ENCODE measurements at places on chromosomes 4 and X.

DNA sequence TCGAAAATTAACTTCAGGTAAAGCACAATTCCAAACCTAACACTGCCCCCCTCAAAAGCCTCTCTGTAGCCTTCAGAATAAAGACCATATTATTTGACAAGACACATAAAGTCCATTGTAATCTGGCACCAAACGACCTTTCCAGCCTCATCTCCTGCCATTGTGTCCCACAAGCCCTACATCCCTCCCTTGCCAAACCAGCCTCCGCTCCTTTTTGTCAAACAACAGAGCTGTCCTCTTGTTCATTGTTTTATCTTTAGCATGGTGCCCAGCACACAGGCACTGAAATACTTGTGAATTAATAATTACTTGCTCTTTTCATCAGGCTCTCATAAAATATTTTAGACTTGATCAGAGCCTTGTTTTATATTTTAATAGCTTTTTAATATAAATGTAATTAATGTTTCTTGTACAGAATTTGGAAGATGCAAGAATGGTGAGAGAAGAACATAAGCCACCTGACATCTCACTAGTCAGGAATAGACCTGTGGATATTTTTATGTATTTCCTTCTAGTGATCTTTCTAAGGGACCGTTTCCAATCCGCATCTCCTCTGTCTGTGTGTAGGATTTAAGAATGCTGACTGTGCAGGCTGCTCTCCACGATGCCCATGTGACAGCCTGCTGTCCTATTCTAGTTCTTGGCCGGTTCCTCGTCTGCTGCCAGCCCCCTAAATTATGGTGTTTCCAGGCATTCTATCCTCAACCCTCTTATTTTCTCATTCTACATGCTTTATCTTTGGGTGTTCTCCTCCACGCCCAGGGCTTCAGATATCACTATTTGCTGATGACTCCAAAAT lies 3.0 kb upstream of the IRF2 start:
- DNase-seq = no peak

- DNase-seq = peak; percentile 37
These were observed 198.1 kb upstream of the UGT8 start for GRCh38 chr4:114400531-114400930.

DNA sequence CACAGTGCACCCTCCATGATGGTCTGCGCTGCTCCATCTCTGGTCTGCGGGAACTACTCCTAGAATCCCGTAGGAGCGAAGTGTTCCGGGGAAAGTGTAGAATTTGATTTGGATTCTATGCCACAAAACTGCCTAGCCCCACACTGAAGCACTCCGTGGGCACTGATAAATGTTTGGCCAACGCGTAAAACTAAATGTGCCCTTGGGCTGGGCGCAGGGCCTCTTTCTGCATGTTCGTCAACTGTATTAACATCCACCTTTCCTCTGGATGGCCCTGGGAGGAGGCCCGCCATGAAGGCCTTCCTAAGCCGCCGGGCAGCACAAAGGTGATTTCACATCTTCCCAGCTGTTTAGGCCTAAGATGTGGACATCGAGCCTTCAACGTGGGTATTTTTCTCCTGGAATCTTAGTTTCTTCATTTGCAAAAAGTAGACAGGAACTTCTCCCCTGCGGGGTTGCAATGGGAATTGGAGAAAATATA lies 2.6 kb downstream of the MSX1 start:
- no peak for DNase-seq

DNA sequence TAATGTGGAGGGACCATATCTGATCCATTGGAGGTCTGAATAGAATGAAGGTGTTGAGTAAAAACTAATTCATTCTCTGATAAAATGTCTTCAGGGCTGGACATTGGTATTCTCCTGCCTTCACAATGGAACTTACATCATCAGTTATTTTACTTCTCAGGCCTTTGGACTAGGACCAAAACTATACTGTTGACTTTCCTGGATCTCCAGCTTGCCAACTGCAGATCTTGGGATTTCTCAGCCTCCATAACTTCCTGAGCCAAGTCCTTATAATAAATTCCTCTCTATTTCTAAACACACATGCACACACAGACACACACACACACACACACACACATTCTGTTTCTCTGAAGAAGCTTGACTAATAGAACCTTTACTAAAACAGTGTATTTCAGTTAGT lies 1858.6 kb upstream of the ADGRL3 start:
- DNase-seq = no peak

DNA sequence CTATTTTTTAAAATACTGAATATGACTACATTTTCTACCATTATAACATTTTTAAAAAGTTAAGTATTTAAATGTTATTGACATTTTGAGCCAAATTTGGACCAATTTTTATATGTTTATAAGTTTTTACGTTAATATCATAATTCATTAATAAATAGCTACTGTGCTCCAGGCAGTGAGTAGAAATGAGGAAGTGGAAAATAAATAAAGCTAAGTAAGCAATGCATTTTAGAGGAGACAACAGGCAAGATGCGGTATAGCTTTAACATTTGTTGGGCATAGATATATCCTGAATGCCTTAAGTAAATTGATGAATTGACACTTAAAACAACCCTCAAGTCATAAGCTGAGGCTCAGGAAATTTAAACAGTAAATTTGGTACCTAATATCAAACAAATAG lies 474.8 kb downstream of the PCDH10 start:
- no peak for DNase-seq

DNA sequence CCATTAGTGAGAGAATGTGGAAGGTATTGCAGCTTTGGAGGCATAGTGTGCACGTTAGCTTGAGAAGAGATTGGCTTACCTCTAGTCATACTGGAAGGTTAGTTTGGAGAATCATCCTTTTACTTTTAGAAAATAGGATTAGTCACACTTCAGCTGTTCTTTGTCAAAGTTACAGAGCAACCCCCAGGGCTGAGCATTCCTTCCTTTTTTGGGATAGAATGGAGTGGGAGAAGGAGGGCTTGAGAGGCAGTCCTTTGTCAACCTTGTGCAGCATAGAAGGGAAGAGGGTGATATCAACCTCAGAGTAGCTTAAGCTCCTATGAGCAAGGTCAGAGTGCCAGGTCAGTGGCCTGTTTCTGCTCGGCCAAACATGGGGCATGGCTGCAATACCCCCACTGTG lies 8.6 kb upstream of the MBNL3 start:
- DNase-seq = no peak

DNA sequence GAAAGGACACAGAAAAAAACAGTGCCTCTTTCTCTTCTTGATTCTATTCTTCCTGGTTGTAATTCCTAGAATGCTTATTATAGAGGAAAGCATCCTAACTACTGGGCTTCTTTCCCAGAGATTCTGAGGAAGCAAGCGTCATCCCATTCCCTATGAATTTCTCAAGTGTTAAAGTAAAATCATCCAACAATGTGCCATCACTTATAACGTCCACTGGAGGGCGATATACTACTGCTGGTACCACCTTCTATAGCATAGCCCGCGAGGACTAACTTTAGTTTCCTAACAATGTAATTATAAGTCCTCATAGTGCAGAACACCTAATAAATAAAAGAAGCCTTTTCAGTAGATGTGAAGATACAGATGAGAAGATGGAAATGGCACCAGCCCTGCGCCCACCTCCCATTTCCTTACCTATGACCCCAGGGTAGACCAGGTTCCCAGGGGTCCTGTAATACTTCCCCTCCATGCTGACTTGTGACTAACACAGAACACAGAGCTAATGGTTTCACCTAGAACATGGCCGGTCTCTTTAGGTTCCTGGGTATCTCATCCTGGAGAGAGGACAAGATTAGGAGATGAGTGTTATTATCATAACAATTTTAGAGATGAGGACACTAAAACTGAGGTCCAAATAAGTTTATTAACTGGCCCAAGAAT lies 4.2 kb downstream of the CENPVL3 start:
- DNase-seq = peak; percentile 8

GRCh38 chrX:331151-331824 lies 12.7 kb upstream of the GTPBP6 start:
- no peak for DNase-seq

GRCh38 chr4:138013625-138014024 lies 228.5 kb downstream of the SLC7A11 start:
- no peak for DNase-seq

GRCh38 chr4:105780176-105780575 lies 71.6 kb downstream of the GSTCD start:
- DNase-seq = no peak

GRCh38 chrX:52576474-52576873 lies 59.6 kb upstream of the XAGE1B start:
- no peak for DNase-seq

DNA sequence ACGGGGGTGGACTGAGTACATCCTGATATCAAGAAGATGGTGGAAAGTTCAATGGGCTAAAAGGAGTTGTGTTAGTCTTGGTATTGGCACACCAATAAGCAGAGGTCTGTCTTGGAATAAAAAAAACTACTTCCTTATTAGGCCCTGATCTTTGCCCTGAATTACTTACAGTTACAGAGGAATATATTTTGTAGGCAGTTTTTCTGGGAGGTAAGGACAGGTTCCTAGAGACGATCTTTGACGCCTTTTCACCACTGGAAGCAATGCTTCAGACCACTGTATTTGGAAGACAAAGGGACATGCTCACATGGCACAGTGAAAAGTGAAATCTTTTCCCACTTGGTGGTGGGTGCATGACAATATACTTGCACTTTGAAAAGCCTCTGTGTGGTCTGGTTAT lies 618 bp upstream of the XK start:
- DNase-seq = no peak

DNA sequence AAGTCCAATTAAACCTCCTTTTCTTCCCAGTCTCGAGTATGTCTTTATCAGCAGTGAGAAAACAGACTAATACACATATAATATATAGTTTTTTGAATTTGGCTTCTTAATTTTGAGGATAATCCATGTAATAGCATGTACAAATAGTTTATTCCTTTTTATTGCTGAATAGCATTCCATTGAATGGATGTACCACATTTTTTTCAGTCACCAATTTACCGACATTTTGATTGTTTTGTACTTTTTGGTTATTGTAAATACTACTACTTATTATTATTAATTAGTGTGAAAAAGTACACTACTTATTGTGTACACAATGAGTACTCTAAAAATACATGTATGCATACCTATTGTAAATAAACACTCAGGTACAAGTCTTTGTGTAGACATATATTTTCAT lies 42.3 kb upstream of the ANXA10 start:
- DNase-seq = no peak

- DNase-seq = no peak
These were observed 54.4 kb upstream of the HGFAC start for GRCh38 chr4:3387154-3387942.

GRCh38 chr4:26197018-26197779 lies 123.6 kb upstream of the RBPJ start:
- no peak for DNase-seq

- DNase-seq = no peak
These were observed 99.5 kb upstream of the PCDH7 start for GRCh38 chr4:30620711-30621110.

- no peak for DNase-seq
These were observed 2054.9 kb downstream of the PCDH7 start for GRCh38 chr4:32775049-32775448.

DNA sequence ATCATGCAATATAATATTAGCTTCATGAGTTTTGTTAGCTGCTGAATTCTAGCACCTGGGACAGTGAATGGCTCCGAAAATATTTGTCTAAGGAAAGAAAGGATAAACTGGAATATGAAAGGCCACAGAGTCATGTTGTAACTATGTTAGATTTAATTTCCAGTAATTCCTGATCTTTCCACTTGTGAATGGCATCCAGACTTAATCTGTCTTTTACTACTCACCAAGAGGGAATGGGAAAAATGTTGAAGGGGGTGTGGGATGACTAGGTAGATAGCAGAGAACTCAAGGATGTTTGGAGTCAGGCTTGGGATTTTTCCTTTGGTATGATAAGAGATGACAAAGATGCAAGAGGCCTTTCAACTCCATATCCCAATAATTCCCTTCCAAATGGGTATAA lies 9.4 kb downstream of the ADH6 start:
- DNase-seq = no peak

DNA sequence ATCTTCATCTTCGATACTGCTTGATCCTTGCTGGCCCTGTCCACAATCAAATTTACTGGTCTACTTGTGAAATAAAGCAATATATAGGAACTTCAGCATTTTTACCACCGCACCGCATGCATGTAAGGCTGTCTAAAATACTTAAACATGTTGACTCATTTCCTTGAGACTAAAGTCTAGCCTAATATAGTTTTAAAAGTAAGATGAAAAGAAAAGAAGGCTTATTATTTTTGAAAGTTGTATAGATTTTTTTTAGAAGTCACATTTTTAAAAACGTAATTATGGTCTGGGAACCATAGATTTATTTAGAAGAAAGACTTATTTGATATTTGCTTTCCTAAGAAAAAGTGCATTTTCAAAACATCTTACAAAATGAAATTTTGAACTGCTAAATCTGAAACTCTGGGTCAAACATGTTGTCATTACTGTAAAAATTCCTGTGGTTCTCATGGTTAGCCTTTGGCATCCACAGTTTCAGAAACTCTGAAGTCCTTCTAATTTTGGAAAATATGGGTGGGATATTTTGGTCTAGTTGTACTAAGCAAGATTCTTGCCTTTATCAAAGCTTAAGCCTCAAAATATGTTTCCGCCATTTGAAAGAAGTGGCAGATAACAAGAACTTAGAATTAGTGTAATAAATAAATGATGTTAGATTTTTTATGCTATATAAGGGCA lies 423.5 kb upstream of the CTSO start:
- no peak for DNase-seq

- DNase-seq = no peak
These were observed 68.4 kb downstream of the AR start for GRCh38 chrX:67612231-67612630.

- no peak for DNase-seq
These were observed 6.0 kb upstream of the CWH43 start for GRCh38 chr4:48979914-48980579.

DNA sequence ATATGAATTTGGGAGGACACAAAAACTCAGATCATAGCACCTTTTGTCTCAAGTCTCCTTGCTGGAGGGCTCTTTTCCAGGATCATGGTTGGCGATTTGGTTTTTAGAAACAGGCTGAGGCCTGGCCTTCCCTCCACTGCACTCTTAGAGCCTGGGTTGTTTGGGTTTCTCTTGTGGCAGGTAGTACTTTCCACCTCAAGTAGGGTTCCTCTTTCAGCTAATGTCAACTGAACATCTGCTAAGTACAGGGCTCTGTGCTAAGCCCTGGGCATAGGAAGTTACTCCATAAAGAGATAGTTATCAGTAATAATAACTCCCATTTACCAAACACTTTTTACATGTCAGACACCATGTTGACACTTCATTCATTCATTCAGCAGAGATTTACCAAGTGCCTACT lies 28.2 kb upstream of the APLN start:
- DNase-seq = no peak

DNA sequence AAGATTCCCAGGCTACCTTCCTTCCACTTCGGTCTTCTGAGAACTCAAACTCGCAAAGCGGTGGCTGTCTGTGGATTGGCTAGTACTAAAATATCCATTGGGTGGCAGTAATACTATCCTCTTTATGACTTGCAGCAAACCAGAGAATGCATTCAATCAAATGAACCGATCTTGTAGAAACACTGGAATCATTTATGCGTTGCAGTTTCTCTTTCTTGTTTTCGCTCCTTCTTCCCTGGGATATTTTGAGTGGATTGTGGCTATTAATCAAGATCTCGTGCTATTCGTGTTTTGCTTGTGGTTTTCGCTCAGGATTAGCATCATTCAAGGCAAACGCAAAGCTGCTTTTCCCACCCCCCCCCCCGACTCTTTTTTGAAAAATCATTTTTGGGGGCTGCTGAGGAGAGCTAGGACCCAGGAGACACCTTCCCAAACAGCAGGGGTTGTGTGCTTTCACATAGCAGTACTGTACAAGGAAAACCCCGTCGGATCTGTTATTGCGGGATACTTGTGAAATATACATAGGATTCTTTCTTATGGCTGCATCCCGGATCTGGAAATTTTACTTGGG lies at the start of gene IL1RAPL1:
Gene IL1RAPL1 (plus strand): TSS at position 466 of the 571 bp plus-strand sequence.
- no peak for DNase-seq

- DNase-seq = no peak
These were observed 478.3 kb upstream of the FTHL17 start for GRCh38 chrX:31550158-31550557.

All from NCI-H1105 (cell line).